NCI-H526 (cell line): ENCODE measurements at places on chromosomes 5 and 9.

DNA sequence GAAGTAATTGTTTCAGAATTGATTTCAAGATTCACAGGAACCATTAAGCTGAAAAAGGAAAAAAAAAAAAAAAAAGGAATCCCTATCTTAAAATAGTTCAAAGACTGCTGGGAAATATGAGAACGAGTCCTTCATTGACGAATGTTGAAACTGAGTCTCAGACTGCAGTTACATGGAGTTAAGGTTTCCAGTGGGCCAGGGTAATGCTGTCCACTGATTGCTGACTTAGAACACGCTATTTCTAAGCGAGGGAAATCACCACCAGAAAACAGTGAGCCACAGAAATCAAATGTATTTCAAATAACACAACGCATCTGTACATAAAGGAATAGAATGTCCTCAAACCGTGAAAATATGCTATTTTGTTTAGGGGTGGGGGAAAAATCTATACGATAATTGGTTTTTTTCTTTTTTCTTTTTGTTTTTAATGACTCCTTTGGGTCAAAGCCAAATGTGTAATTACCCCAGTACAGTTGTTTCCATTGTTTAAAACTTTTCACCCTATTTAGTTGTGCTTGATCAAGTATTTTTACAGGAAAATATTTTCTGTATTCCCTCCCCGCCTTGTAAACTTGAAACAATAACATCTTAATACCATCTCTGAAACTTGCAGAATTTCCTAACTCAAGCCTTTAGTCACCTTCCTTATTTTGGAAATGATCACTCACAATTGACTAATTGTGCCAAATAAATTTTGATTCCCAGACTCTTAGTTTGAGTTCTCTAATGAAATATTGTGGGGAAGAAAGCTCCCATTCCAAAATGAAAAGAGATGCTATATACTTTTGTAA, 208.3 kb downstream of the MCTP1 start:
- no peak for DNase-seq

DNA sequence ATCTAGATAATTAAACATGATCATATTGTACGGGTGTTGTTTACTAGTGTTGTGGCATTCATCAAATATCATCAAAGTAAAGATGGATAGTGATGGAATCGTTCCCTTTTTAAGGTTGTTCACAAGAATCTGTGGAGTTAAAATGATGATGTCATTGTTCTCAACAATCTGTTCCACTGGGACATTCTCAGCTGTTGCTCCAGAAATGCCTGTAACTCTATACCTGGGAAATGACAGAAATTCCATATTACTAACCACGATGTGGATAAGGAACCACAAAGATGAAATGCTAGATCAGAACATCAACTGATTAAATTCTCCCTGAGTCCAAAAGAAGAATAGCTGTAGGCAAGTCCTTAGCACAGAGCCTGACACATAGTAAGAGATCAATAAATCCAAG, 38.0 kb downstream of the RIGI start:
- DNase-seq, result no peak

DNA sequence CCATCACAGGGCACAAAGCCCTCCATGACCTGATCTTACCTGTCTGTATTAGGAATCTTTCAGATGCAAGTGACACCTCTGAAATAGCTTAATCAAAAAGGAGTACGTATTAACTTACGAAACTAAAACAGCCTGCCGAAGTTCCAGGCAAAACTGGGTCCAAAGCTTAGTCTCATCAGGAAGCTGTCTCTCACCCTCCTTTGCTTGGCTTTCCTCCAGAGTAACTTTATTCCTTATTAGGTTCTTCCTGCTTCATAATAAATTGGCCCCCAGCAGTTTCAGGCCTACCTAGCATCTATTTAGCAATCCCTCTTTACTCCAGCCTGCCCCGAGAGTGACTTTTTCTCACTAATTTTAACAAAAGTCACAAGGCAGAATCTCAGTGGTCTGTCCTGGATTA, 58.4 kb upstream of the STK32A start:
- DNase-seq, result no peak

GRCh38 chr5:145960166-145960565, 23.8 kb downstream of the SH3RF2 start:
- no peak for DNase-seq

DNA sequence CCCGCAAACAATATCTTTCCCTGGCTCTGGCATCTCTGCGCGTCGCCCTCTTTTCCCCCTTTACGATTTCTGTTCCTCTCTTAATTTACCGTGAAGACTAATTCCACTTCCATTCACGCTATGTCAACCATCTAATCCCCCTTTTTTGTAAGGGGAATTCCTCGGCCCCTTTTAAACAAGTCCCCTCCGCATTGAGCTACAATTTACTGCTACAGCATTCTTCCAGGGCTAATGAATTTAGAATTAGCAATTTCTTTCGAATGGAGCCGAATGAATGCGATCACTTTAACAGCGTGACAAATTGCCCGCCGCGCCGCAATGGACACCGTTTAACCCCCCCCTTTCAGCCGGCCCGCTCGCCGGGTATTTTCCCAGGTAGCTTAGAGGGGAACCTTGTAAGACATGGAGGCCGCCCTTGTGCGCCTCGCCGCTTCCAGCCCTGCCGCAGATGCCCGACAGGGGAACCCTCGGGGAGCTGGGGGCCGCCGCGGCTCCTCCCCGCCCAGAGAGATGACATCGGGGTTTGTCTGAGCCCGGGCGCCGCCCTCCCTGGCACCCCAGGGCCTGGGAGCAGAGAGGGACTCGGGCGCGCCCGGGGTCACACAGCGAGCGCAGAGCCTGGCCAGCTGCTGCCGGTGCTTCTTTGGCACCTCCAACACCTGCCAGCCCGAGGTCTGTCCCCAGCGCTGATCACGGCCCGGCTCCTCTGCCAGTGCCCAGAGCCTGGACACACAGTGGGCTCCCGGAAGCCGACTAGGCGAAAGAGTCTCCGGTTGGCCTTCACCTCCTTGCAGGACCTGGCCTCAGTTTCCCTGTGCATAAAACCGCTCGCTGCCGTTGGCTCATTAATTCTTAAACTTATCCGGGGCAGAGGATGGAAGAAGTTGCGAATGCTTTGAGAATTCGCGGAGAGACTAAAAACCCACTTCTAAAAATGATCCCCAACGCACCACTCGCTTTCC, 1.3 kb downstream of the PRDM12 start:
- no peak for DNase-seq

DNA sequence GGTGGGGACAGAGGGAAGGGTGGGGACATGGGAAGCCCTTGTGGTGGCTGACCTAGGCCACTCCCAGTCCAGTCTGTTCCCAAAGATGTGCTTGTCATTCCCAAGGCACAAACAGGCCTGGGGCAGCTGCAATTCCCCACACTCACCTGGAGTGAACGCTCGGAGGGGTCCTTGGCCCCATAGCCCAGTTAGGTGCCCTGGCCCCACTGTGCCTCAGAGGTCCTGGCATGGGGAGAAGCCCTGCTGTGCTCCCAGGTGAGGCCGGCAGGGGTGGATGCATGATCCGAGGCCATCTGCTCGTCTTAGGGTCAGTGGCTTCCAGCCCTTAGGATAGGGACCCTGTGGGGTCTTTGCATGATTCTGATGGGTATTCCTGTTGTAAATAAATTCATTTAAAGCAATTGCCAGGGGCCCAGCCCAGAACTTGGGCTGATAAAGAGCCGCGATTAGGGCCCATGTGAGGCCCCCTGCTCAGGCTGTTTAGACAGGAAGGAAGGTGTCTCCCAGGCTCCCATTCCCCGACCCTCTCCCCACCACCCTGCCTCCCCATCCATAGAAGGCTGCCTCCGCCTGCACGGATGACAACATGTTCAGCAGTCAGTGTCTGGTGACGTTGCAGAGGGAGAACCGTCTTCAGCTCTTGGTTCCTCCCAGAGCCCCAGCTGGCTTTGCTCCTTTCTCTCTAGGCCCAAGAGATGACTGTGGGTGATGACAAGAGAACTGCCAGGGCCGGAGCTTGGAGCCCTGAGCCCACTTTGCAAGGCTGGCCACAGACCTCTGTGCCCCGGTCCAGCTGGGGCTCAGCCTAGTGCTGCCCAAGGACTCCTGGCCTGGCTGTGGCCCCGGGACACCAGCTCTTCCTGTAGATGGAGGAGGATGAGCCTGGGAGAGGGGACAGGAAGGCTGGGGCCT, 28.4 kb upstream of the IRX4 start:
- no peak for DNase-seq

DNA sequence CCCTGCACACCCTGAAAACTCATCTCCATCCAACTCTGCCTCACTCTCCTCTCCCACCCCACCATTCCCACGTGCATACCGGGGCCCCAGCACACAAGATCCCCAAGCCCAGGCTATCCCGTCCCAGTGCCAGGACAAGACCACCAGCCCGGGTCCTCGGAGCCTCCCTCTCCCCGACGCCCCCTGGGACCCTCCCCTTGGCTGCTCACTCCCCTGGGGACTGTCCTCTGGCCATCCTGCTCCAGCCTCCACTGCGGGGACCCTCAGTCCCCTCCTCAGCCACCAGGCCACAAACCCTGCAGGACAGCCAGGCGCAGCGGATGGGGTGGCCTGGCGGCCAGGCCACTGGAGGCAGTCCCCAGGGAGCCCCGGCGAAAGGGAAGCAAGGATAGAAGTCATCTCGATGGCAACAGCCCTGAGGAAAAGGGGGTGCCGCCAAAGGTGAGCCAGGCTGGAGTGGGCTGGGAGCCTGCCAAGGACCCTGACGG, 62.8 kb downstream of the C9orf50 start:
- no peak for DNase-seq

DNA sequence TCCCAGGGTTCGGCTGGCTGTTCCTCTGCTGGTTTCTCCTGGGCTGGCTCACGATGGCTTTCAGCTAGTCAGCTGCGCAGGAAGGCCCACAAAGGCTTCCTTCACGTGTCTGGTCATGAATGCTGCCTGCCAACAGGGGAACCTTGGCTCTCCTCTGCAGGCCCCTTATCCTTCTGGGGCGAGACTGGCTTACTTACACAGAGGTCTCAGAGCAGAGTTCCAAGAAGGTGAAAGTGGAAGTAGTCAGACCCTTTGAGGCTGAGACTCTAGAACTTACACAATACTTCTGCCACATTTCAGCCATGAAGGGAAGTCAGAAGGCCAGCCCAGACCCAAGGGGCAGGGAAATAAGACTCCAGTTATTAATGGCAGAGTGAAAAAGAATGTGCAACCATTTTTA, 99.5 kb downstream of the LHFPL2 start:
- DNase-seq, result no peak

- no peak for DNase-seq
Measured at GRCh38 chr9:128394379-128395168, 23.4 kb downstream of the URM1 start.

DNA sequence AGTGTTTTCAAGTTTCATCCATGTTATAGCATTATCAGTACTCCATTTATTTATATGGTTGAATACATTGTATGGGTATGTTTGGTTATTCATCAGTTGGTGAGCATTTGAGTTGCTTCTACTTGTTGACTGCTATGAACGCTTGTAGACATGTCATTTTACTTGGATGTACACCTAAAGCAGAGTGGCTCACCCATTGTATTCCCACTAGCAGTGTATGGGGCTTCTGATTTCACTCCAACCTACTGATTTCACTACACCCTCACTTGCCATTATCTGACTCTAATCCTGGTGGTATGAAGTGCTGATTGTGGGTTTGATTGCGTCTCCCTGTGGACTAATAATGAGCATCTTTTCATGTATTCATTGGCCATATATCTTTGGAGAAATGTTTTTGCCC, 9.5 kb downstream of the NPM1 start:
- DNase-seq, result no peak

DNA sequence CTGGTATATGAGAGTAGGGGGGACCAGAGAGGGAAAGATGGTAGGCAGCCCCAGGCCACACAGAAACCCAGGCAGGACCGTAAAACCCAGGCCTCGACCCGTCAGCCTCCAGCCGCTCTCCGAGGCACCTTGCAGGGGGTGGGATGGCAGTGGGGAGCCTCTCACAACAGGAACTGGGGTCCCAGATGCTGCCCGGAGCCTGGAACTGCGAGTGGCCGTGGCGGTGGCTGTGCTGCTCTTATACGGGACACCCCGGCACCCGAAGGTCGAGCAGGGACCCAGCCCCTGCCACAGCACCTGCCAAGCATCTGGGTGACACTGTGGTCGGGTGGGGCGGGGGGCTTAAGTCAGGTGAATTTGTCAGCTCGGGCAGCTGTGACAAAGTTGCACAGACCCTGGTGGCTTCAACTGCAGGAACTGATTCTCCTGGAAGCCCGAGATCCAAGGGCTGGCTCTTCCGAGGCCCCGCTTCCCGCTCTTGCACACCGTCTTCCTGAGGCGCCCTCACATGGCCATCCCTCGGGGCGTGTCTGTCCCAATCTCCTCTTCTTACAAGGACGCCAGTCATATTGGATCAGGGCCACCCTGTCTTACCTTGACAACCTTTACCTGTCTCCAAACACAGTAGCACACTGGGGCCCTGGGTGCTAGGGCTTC, 47.6 kb upstream of the EGFL7 start:
- DNase-seq, result peak; percentile 44

DNA sequence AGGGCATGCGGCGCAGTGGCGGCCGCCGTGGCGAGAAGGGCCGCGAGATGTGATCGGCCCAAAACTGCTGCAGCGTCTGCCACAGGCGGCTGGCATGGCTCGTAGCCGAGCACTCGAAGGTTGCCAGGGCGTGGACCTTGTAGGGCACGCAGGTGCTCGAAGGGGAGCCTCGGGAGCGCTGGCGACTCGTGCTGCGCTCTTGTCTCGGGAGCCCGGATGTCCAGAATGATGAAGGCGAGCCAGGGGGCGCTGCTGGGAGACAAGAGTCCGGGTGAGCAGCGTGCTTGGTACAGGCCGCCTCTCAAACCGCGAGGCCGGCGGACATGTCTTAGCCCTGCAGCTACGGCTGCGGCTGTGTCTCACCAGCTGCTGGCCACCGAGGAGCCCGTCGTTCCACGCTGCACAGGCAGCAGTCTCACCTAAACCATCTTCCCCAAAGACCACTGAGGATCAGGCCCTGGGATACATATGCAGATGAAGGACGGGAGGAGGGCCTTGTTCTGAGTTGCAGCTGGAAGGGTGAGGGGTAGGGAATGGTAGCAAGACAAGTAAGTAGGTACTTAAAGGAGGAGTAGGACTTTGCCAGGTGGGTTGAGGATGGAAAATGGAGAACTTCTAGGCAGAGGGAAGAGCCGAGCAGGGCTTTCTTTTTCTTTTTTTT, 1.7 kb downstream of the CBY3 start:
- DNase-seq, result peak; percentile 84

DNA sequence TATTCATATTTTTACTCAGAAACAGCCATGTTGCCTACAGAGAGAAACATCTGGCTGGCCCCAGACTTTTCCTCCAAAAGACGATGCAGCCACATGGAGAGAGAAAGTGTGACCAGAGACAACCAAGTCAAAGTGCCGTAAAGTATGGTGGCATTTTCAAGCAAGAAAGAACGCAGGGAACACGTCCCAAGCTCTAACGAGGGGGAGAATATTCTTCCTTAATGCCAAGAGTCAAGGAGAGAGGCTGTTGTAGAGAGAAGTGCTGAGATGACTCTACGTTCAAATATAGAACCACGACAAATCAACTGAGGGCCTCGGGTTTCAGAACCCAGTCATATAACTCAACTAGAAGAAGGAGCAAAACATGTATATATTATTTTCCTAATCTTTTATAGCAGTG, 55.9 kb downstream of the FNBP1 start:
- no peak for DNase-seq

- DNase-seq, result no peak
Measured at GRCh38 chr5:180199390-180199789, 9.6 kb downstream of the RASGEF1C start.
